Motor neuron (in vitro differentiated cells): ENCODE measurements at places on chromosomes 6 and 20. TPM values are rescaled to one million over a fixed set of nuclear protein-coding genes. Genes with fewer than 3 reads are reported as not detected.

TNXB gene
- 1.8 and 7.3 TPM in 2 replicates for total RNA-seq

RIPPLY2 gene
- 17.2 and 21.9 TPM in 2 replicates for total RNA-seq

MEI4 gene
- 0.15 and 0.19 TPM in 2 replicates for total RNA-seq

OVOL2 gene
- not detected in 2 replicates for total RNA-seq

NRSN1 gene
- total RNA-seq, result 9.8 and 11.8 TPM in 2 replicates

GMPR gene
- total RNA-seq, result 16.4 and 20.0 TPM in 2 replicates

LST1 gene
- 0.44 and 0.49 TPM in 2 replicates for total RNA-seq

METTL24 gene
- total RNA-seq, result 5.6 and 6.8 TPM in 2 replicates

BACH2 gene
- total RNA-seq, result 0.25 and 0.32 TPM in 2 replicates

ACTL10 gene
- total RNA-seq, result 1.5 and 1.9 TPM in 2 replicates

MLN gene
- not detected in 2 replicates for total RNA-seq

- ATAC-seq, result no peak
Measured at GRCh38 chr6:96089173-96089572, 73.4 kb downstream of the FUT9 start.

DNA sequence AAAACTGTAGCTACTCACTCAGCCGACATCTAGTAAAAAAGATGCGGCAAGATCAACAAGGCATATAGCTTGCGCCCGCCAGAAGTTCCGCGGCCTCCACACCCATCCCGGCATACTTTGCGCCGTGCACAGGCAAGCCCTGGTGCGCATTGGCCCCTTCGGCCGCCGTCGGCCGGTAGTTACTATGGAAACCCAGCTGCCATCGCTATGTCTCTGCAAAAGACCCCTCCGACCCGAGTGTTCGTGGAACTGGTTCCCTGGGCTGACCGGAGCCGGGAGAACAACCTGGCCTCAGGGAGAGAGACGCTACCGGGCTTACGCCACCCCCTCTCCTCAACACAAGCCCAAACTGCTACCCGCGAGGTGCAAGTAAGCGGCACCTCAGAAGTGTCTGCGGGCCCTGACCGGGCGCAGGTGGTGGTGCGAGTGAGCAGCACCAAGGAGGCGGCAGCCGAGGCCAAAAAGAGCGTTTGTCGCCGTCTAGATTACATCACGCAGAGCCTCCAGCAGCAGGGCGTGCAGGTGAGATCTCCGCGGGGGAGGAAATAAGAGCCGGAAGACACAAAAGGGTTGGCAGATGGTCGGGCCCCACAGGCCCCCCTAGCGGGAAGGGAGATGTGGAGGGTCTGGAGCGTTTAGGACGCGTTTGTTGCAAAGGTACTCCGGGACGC is at the start of gene IRAK1BP1:
Gene IRAK1BP1, plus strand, starts transcription at position 182 of the 671 bp plus-strand sequence. Its CDS starts 26 bp downstream, at position 208.
- peak; percentile 98 for ATAC-seq

DNA sequence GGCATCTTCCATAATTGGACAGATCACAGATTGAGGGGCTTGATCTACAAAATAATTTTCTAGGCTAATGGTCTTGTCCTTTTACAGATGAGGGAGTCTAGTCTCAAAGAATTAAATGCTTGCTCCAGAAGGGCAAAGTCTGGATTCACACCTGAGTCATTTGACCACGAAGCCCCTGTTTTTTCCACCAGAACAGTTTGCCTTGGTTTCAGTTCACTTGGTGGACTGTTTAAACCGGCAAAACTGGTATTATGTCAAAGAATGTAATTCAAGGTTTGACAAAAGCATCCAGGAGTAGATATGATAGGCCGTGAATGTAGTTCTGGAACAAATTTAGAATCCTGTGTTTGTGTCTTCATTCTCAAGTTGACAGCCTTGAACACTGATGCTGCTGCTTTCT is 3.3 kb downstream of the MYO6 start:
- no peak for ATAC-seq

GRCh38 chr6:61538801-61539200 is 747.2 kb downstream of the KHDRBS2 start:
- ATAC-seq, result no peak

- ATAC-seq, result no peak
Measured at GRCh38 chr20:40813029-40813431, 124.0 kb upstream of the MAFB start.

- ATAC-seq, result no peak
Measured at GRCh38 chr6:35046862-35047261, 94.3 kb downstream of the TCP11 start.

DNA sequence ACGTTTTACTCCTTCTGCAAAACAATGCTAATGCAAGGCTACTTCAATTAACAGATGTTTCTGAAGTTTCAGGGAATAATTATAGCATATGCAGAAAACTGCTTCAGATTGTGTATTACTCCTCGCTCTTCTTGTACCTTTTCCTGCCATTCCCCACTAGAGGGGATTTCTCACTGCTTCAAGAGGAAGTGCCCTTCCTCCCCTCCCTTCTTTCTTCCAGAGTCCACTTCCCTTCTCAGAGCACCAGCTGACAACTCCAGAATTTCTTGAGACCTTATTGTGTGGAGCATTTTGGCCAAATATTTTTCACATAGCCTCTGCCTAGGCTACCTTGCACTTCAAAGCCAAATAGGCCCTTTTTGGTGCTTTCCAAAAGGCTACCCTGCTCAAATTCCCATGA is 12.7 kb upstream of the MCUR1 start:
- ATAC-seq, result no peak

DNA sequence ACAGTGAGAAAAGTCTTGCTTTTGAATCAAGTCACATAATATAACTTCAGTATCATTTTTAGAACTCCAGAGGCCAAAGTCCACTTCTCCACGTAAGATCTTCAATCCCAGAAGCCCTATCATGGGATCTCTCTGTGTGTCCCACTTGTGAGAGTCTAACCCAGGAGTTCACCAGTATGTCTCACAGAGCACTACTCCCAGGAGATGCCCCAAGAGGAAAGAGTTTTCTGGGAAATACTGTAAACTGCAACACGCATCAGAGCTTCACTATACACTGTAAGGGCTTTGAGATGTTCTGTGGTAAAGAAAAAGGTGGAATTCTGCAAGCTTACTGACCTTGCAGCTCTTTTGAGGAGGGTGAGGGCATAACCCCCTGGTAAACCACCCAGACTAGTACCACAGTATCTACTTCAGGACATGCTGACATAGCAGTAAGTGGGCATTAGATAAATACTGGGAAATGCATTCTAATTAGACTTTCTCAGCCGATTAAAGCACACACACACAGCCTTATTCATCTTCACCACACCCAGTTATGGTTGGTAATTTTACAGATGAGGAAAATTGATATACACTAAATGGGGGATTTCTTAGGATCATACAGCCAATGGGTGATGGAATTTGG is 12.3 kb downstream of the DCBLD1 start:
- ATAC-seq, result no peak

GRCh38 chr20:6767536-6768227 is at the start of gene BMP2:
Gene BMP2 (plus strand): TSS chr20:6767686. CDS start chr20:6770127, 2,441 bp downstream.
- ATAC-seq, result peak; percentile 85

DNA sequence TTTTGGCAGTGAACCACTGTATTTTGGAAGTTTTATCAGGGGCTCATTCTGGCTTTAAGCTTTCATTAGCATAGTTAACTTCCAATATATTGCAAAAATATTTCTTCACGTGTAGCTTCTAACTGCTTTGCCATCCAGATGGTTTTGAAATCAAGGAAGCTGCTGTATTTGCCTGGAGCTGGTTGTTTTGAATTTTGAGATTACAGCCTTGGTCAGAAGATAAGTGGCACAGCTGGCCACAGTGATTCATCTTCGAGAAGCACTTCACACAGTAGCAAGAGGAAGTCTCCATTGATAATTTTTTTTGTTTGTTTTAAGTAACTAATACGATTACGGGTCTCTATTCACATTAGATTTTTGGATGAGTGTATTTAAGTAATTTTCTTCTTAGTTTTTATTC is 3.8 kb downstream of the APCDD1L start:
- peak; percentile 37 for ATAC-seq

DNA sequence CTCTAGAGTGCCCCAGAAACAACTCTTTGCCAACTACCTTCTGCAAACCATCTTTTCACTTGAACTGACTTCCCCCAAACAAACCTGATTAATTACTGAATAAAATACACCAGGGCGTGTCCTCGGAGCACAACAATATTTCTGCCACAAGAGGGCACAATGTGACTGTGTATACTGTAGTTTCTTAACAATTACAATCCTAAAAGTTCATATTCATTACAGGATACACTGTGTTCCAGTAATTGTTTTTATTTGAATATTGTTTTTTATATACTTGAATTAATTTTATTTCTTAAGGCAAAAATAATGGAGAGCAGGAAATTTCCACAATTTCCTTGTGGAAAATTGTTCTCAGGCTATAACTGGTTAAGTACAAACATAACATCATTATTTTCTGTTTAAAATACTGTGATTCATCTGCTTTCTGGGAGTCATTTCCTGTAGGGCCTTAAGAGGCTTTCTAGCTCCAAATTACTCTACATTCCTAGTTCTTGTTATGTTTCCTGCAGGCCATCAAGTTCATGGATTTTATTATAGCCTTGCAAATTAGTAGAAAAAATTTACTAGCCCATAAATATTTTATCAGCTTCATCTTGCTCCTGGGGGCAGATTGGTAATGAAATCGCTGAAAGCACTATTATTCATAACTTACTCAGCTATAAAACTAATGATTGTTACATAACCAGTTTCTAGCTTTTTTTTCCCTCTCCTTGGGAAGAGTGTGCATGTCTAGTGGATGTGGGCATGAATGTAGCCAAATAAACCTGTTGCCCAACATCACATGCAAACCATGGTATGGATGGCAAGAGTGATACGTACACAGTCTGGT is 51.9 kb upstream of the SLC22A16 start:
- peak; percentile 51 for ATAC-seq

- ATAC-seq, result no peak
Measured at GRCh38 chr6:12967686-12968085, 251.1 kb downstream of the PHACTR1 start.

DNA sequence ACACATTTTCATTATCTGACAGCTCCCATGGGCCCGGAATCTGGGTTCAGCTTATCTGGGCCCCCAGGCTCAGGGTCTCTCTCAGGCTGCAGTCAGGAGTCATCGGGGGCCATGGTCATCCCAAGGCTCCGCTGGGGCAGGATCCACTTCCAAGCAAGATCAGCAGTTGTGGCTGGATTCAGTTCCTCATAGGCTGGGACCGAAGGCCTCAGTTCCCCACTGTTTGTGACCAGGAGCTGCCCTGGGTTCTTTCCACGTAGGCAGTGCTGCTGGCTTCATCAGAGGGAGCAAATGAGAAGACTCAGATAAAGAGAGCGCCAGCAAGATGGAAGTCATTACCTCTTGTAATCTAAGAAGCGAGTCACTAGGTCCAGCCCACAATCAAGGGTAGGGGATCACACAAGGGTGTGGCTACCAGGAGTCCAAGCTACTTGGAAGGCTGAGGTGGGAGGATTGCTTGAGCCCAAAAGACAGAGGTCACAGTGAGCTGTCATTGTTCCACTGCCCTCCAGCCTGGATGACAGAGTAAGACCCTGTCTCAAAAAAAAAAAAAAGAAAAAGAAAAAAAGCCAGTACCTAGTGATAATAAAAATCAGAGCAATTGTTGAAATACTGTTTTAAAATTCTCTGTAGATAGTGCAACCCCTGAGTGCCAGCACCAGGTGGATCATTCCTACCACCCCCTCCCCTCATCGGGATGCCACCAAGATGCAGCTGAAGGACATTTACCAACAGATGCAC is 162.7 kb downstream of the NFATC2 start:
- no peak for ATAC-seq

DNA sequence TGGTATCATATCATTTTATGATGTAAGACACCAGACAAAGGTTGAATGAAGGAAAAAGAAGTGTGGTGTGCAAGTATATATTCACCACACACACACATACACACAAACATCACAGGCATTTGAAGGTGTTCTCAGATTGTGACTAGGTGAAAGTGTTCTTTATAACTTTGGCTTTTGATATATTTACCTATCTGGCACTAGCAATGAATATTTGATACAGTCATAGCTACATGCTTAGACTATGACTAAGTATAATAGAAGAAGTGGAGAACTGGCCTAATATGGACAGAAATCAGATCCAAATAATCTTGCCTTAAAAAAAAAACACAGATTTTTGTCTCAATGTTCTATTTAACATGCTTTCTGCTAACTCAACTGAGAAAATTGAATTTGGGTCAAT is 809.9 kb downstream of the KIF16B start:
- no peak for ATAC-seq

DNA sequence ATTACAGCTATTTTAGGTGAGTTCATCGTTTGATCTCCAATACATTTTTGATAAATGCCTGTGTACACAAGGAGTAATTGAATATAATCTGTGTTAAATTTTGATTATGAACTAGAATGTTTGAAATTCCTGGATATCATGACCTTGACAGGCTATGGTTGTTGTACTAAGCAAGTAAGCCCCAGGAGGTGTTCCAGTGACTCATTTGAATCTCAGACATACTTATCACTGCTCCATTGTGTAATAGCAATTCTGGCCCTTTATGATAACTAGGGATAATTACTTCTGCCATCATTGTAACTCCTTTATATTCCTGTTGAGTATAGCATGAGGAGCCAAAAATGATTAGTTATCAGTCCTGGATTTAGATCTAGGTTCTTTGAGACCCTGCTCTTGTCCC is 1424.6 kb upstream of the ADGRB3 start:
- no peak for ATAC-seq
